Skin of body (tissue), 3 donors: ENCODE measurements at places on chromosomes 13 and 19. TPM values are rescaled to one million over a fixed set of nuclear protein-coding genes. Genes with fewer than 3 reads are reported as not detected.

Gene PRR22
- total RNA-seq = 0.30 TPM

Gene CELF5
- total RNA-seq = 0.30 TPM

Gene CBLC
- total RNA-seq = 12.5 TPM

Gene SARS2
- total RNA-seq = 7.0 TPM

Gene ICAM1
- 11.3 TPM for total RNA-seq

Gene CAPS
- total RNA-seq = 5.3 TPM

Gene BICRA
- total RNA-seq = 3.9 TPM

Gene PRODH2
- total RNA-seq = not detected

Gene NCR1
- total RNA-seq = 0.30 TPM

Gene ATP1A3
- total RNA-seq = not detected

Gene DMKN
- total RNA-seq = 456 TPM

Gene MYO1F
- total RNA-seq = 12.0 TPM

Gene PLVAP
- 10.9 TPM for total RNA-seq

Gene GRK1
- total RNA-seq = not detected

Gene ZNF724
- 6.4 TPM for total RNA-seq

Gene IZUMO1
- total RNA-seq = 0.10 TPM

Gene ARRDC5
- 0.10 TPM for total RNA-seq

Gene ZFR2
- total RNA-seq = 0.30 TPM

Gene ZNF497
- total RNA-seq = 1.6 TPM

Gene IQCN
- 0.99 TPM for total RNA-seq

Gene DPRX
- not detected for total RNA-seq

Gene PLK5
- 0.10 TPM for total RNA-seq

Gene ZNF93
- 11.8 TPM for total RNA-seq

Gene BCKDHA
- total RNA-seq = 36.5 TPM

Gene SCN1B
- total RNA-seq = 1.4 TPM

Gene ZNF254
- total RNA-seq = 42.9 TPM

Gene FOSB
- 21.2 TPM for total RNA-seq

Gene RNASEH2A
- 7.2 TPM for total RNA-seq

Gene AZU1
- 12.8 TPM for total RNA-seq

Gene DCT
- total RNA-seq = 28.3 TPM

Gene SHC2
- total RNA-seq = 7.1 TPM

Gene SERPINE3
- not detected for total RNA-seq

Gene ZNF211
- 17.7 TPM for total RNA-seq

Gene WDR87
- total RNA-seq = not detected

Gene SELENOV
- not detected for total RNA-seq
